NCI-H1105 treated with DMSO at 0.1 percent for 48 hours (cell line): ENCODE measurements at places on chromosomes 6 and 20.

DNA sequence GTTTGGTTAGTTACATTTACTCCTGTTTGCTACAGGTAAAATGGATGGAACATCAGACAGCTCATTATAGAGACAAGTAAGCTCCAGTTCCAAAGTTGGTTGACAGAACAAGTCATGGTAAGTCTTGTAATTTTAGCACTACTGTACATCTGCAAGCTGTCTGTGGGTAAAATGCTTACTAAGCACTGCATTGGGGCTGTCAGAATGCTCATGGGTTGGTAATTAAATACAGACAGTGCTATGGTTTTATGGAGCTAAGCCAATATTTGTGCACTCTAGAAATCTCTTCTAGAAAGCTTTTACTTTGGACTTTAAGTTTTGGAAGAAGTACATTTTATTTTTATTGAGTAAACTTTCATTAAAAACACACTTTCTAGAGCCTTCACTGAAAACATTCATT lies 419.2 kb upstream of the MMS22L start:
- DNase-seq, result no peak

- DNase-seq, result peak; percentile 16
Measured at GRCh38 chr6:137705160-137706082, 161.6 kb upstream of the TNFAIP3 start.

GRCh38 chr6:169857343-169858292 lies 106.2 kb downstream of the ERMARD start:
- no peak for DNase-seq

GRCh38 chr20:47980336-47981177 lies 195.3 kb upstream of the SULF2 start:
- no peak for DNase-seq

- no peak for DNase-seq
Measured at GRCh38 chr6:149025061-149025460, 278.2 kb downstream of the UST start.
